Liver (tissue), 10 donors: ENCODE measurements at places on chromosomes 1 and 21. TPM values are rescaled to one million over a fixed set of nuclear protein-coding genes. Genes with fewer than 3 reads are reported as not detected.

Gene RTCA
- 15.9 TPM for total RNA-seq

Gene RNF207
- 7.6 TPM for total RNA-seq

Gene PGLYRP4
- total RNA-seq: not detected

Gene ARHGEF16
- 5.6 TPM for total RNA-seq

Gene ARHGEF11
- 10.6 TPM for total RNA-seq

Gene PGLYRP3
- not detected for total RNA-seq

Gene LRRC3
- 14.2 TPM for total RNA-seq

Gene OR10Z1
- total RNA-seq: not detected

Gene LYPLAL1
- 16.7 TPM for total RNA-seq

Gene MIXL1
- 0.05 TPM for total RNA-seq

Gene PLA2G5
- total RNA-seq: not detected

Gene ALX3
- not detected for total RNA-seq

Gene ATG4C
- total RNA-seq: 5.6 TPM

Gene GNAT2
- 0.09 TPM for total RNA-seq

Gene NECTIN4
- total RNA-seq: not detected

Gene TMCC2
- 452 TPM for total RNA-seq

Gene ERO1B
- total RNA-seq: 22.9 TPM

Gene C1orf167
- not detected for total RNA-seq

Gene FLG2
- total RNA-seq: not detected

Gene SPRR5
- total RNA-seq: not detected

Gene C1orf232
- not detected for total RNA-seq

Gene CLIC4
- total RNA-seq: 40.7 TPM

Gene HORMAD1
- 0.47 TPM for total RNA-seq

Gene AGT
- 1,596 TPM for total RNA-seq

Gene RPE65
- not detected for total RNA-seq

Gene PEAR1
- total RNA-seq: 4.4 TPM

Gene IGSF5
- total RNA-seq: 0.08 TPM

Gene PHLDA3
- total RNA-seq: 0.67 TPM

Gene CFAP45
- total RNA-seq: not detected

Gene LPAR3
- total RNA-seq: not detected

Gene FAM3B
- total RNA-seq: 5.4 TPM

Gene OLIG1
- not detected for total RNA-seq

Gene SHISAL2A
- total RNA-seq: 0.33 TPM

Gene TIAM1
- 4.3 TPM for total RNA-seq

Gene MNDA
- 16.6 TPM for total RNA-seq

Gene FOXO6
- 0.08 TPM for total RNA-seq

Gene SELP
- total RNA-seq: 2.7 TPM

Gene LMOD1
- total RNA-seq: 0.14 TPM

Gene VANGL1
- 6.8 TPM for total RNA-seq

Gene SGIP1
- 2.5 TPM for total RNA-seq

Gene RNU1-1
- total RNA-seq: under 0.01 TPM

Gene GPR153
- 5.9 TPM for total RNA-seq

Gene HLX
- 6.6 TPM for total RNA-seq

Gene LAMB3
- 1.3 TPM for total RNA-seq
